ENCODE measurements at places on chromosomes 7 and 10.

DNA sequence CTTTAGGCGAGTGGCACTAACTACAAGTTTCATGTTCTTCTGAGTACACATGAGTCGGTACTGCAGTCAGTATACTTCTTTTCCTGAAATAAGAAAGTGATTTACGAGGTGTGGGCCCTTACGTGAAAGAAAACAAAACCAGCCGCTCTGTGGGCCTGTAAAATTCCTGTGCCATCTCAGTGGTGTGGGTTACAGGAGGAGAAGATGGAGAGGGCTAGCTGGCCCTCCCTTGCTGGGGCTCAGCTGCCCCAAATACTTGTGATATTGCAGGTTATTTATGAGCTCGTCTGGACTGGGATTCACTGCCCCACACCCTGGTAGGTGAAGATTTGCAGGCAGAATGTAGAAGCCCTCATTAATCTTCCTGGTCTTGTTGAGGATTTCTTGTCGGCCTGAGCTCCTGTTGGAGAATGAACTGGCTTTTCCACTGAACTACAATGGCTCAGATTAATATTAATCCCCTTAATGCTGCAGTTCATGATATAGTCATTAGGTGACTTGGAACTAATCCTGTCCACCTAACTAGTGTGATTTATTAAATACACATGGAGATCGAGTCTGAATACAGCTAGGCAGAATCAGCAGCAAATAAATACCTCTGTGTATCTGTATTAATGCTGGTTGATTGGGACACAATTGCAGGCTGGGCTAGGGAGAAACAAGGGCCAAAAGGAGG, 68.0 kb downstream of the GBF1 start:
- no peak for DNase-seq

DNA sequence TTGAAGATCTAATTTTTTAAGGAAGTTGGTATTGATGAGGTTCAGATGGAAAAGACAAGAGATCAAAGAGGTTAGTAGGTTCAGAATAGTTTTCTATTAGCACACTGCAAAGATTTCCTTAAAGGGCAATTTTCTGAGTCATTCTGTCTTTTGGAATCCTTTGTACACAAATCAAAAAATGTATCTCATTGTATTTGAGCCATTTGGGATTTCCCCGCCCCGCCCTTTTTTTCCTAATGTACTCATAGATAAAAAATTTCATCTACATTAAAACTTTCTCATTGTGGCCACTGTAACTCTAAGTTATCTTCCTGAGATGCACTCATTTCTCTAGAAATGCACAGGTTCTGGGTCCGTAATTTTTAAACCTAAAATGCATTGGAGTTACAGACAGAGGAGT, 12.1 kb downstream of the GIMAP6 start:
- no peak for DNase-seq

GRCh38 chr10:17381502-17382142, 72.8 kb downstream of the ST8SIA6 start:
- no peak for DNase-seq

DNA sequence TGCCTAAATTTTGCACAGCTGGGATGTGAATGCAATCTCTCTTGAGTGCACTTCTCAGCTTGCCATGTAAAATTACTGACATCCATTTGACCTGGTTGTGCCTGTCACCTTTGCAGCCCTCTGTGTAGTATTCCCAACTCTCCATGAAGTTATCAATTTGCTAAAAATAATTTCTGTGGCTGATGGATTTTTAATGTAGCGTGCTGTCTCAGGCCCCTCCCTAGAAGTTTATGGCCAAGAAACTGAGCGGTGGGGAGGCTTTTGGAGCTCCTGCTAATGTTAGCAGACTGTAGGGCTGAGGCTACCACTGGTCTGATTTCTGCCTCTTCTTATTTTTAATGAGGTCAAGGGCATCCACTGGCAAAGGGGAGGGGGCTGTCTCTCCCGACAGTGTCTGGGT, 577.0 kb upstream of the DPP6 start:
- no peak for DNase-seq

- no peak for DNase-seq
Observed at GRCh38 chr10:31697271-31698180, 231.1 kb downstream of the ARHGAP12 start.

GRCh38 chr10:128095027-128095752, 31.0 kb downstream of the MKI67 start:
- no peak for DNase-seq

DNA sequence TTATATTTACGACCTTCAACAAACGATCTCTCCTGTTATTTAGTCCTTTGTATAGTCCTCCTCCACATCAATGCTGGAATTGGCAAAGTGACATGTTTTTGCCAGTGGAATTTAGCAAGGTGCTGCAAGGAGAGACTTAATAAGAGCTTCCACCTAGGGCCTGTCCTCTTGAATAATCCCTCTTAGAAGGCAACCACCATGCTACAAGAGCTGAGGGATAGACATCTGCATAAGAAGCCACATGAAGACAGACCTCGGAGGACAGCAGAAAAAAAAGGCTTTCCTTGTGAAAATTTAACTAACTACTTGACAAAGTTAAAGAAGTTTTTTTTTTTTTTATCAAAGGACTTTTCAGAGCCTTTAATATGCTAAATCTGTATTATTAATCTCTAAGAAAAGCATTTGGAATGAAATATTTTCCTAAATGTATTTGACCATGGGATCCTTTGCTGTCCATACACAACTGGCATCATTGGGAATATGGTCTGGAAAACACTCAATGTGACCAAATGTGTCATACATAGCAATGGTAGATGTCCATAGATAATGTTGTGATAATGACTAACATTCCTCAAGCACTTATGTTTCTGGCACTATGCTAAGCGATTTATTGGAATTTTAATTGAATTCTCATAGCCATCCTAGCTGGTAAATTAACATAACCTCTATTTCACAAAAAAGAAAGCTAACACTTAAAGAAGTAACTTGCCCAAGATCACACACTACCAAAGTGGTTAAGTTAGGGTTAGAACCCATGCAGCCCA, 13.2 kb downstream of the HYCC1 start:
- DNase-seq, result no peak

- DNase-seq, result no peak
Observed at GRCh38 chr10:102624094-102624493, 20.2 kb upstream of the TRIM8 start.

DNA sequence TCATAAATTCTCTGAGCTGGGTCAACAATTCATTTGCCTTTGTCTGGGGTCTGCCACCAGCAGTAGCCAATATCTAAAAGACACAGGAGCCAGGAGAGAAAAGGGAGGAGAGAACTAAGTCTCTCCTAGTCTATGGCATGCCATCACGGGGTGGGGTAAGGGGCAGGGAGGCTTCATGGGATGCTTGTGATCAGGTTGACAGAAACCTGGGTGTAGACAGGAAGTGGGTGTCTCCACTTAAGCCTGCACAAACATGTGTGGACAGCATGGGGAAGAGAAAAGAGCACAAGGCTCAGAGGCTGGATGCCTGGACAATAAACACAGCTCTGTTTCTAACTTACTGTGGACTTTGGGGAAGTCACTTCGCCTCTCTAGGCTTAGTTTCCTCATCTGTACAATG, 11.5 kb upstream of the C10orf53 start:
- DNase-seq, result no peak

DNA sequence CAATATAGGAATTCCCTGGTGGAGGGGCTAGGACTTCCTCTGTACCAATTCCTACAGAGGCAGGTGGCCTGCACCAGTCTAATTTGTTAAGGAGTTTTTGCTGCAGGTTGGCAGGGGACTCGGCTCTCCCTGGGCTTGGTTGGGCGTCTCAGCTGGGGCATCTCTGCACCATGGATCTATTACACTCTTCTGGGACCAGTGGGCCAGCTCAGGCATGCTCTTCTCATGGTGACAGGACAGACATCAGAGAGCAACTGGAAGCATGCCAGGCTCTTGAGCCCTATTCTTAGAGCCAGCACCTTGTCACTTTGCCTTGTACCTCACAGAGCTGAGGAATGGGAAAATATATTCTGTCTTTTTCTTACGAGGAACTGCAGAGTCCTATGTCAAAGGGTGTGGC, 74.6 kb downstream of the SH2D4B start:
- DNase-seq, result no peak

GRCh38 chr7:20219446-20220292, 2.5 kb upstream of the MACC1 start:
- no peak for DNase-seq

DNA sequence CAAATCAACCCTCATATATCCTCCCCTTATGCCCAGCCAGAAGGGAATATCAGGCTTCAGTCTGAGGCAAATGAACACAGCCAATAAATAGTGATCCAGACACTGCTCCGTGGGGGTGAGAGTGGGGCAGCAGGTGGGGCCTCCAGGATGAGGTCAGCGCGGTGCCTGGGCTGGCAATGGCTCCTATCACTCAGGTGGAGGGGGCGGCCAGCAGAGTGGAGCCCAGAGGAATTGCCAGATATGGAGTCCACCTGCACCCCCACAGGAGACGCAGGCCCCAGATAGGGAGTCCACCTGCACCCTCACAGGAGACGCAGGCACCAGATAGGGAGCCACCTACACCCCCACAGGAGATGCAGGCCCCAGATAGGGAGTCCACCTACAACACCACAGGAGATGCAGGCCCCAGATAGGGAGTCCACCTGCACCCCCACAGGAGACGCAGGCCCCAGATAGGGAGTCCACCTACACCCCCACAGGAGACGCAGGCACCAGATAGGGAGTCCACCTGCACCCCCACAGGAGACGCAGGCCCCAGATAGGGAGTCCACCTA, 78.0 kb upstream of the PPP2R2D start:
- DNase-seq, result no peak

- DNase-seq, result no peak
Observed at GRCh38 chr10:131155876-131156230, 155.7 kb downstream of the TCERG1L start.

DNA sequence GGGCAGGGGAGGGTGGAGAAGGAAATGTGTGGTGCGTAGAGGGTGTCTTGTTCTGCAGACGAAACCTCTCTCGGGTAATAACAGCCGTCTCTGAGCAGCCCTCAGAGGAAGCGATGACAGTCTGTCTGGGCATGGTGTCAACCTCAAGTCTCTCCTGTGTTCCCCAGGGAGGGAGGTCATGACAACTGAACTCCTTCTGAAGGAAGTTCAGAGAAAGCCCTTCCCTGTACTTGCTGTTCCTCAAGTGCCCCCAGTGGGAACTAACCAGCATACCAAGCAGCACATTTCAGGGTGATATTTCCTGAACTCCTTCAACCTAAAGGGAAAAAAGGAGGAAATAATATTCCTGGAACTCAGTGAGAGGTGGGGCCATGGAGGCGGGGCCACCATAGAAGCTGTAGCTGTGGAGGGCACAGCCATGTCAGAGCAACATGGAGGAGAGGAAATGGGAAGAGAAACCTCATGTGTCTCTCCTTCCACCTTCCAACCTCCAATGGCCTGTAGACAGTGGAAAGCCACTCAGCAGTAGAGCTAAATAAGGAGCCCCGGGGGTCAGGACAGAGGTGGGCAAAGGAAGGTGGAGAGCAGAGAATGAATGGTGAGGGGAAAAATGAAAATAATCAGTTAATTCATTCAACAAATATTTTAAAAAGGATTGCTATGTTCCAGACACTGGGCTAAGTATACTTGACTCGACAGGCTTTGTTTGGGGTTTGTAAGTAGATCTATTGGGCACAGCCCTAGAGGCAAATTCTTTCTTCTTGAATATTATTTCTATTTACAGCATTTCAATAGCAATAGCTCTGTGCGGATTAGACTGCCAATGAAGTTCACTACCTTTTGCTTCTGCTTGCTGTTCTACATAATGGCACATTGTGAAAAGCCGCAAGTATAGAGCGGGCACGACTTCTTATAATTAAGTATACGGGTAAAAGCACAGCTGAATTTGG, 61.0 kb upstream of the AOAH start:
- DNase-seq, result peak; percentile 44

- no peak for DNase-seq
Observed at GRCh38 chr10:12067336-12067735, 1.4 kb upstream of the DHTKD1 start.

DNA sequence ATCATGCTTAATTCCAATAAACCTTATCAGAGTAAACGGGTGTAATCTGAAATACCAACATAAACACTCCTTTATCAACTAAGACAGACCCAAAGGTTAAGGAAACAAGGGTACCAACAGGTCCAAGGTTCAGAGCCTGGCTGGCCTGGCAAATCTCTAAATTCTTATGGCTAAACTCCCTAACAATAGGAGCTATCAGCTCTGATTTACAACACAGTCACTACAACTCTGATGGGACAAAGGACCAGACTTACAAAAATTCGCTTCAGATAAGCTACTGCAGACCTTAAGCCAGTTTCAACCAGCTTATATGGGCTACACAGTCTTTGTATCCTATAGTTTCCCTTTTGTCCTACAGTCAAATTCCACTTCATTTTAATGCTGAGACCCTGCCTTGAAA, 381.9 kb downstream of the ZWINT start:
- no peak for DNase-seq

GRCh38 chr10:52459097-52459496, 145.0 kb downstream of the DKK1 start:
- no peak for DNase-seq

- DNase-seq, result no peak
Observed at GRCh38 chr10:13184730-13185514, 23.6 kb downstream of the MCM10 start.

DNA sequence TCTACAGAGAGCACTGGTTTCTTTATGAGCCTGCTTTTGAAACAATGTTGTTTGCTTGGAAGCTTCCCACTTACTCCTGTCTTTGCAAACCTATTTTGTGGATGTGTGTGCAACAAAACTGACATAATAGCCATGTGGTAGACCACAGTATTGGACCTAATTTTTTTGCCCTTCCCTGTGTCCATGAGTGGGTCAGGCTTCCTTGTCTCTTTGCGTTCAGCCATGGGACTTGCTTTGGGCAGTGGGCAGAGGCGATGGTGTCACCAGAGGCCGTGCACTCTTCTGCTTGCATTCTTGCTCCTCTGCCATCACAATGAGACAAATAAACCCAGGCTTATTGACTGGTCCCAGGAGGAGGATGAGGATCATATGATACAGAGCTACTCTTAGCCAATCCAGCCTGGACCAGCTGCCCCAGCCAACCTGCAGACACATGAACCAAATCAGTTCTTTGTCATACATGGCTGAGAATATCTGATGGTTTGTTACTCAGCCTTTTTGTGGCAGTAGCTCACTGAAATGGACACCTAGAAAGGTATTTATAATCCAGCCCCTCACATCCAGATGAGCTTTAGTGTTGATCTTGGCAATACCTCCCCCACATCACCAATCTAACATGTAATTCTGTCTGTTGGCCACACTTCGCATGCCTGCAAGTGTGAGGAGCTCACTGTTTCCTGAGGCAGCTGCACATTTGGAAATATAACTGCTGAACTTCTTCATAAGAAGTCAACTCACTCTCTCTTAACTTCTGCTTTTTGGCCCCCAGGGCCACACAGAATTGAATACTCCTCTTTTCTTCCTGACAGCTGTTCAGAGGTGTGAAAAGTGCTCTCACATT, 427.8 kb upstream of the ZMIZ1 start:
- DNase-seq, result no peak

All from GM13976 (cell line).